ENCODE measurements at places on chromosomes 7 and 10.

DNA sequence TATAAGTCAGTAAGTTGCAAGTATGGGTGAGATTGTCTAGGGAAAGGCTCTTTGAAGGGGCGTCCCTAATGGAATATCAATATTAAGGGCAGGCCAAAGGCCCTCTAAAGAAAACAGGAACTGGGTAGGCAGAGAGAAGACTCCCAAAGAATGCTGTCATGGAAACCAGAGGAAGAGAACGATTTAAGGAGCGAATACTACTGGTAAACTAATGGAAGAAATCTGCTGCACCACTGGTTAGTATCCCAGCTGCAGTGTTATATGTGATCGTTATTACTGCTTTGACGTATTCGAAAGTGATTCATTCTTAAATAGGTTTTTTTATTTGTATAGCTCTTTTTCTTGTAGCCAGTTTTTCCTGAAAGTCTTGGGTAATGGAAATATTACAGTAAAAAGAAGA is 1.3 kb downstream of the CASP2 start:
- peak; percentile 39 for DNase-seq

GRCh38 chr7:23721456-23721855 is 11.4 kb downstream of the STK31 start:
- no peak for DNase-seq

DNA sequence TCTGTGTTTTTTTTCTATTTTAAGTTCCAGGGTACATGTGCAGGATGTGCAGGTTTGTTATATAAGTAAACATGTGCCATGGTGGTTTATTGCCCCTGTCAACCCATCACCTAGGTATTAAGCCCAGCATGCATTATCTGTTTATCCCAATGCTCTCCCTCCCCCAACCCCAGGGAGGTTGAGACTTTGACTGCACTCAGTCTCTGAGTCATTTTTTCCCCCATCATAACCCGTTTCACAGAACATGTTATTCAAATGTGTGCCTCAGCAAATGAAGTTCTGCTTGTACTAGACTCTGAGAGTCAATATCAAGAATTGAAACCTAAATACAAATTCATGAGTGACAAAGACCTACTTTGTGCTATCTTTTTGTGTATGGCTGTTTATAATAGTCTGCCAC is 70.0 kb upstream of the CYP26C1 start:
- no peak for DNase-seq

DNA sequence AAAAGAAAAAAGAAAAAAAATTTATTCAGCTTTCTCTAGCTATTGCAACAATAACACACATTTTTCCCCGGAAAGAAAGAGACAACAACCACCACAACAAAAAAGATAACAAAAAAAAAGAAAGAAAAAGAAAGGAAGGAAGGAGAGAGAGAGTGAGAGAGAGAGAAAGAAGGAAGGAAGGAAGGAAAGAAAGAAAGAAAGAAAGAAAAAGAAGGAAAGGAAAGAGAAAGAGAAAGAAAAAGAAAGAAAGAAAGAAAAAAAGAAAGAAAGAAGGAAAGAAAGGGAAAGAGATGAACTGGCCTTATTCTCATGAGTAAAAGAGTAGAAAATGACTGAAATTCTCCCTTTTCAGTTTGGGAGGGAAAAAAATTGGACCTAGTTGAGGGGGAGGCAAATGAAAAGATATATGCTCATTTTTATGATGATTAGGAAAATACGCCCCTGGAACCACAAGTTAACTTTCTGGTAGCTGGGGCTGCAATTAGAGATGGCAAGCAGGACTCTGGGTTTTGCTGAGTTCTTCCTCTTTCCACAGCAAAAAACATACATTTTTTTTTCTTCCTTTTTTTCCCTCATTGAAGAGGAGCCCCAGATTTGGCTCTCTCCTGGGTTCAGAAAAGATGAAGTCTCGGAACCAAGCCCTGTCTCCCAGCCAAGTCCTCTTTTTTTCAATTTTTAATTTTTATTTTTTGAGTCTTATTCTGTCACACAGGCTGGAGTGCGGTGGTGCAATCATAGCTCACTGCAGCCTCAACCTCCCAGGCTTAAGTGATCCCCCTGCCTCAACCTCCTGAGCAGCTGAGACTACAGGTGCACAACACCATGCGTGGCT is 12.6 kb upstream of the PRDX3 start:
- peak; percentile 28 for DNase-seq

DNA sequence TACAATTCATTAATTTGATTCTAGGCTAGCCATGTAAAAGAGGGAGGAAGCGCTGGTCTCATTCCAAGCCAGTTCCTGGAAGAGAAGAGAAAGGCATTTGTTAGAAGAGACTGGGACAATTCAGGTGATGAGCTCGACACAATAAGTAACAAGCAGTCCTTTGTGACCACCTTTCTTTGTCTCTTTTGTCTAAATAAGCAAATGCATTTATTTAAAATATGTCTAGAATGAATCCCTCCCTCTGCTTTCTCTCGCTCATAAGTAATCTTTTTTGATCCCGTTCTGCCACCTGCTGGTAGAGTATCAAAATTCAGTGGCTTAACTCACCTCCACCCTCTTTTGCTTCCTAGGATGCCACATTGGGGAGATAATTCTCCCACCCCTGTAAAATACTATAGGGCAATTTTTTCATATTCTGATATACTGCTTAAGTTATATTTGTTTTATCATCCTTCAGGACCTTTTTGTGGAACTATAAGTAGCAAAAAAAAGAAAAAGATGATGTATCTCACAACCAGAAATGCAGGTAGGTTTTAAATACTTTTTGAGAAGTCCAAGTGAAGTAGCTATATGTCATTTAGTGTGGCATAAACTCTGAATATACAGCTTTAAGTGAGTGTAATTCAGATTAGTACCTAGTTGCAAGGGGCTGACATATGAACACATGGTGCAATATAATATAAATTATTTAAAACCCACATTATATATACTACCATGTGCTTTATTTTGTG is 91.5 kb downstream of the GSDME start:
- DNase-seq = peak; percentile 48

GRCh38 chr7:97401398-97401797 is 283.9 kb downstream of the SDHAF3 start:
- DNase-seq = no peak

GRCh38 chr7:100132126-100132525 is 5.4 kb downstream of the MBLAC1 start:
- DNase-seq = no peak

DNA sequence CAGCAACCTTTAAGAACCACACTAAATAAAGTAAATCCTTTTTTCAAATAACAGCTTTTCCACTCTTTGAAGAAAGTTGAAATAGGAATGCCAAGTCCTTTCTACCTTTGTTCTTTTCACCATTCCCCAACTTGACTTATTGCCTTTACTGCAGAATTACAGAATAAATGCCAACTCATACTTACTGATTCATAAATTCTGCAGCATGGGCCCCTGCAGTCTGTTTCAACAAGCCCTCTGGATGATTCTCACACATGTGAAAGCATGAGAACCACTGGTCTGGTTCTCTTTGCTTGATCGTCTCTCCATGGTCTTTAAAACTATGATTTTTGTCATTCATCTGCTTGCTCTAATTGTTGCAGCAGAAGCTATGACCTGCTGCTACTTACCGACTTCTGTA is 56.1 kb downstream of the HACD1 start:
- no peak for DNase-seq

- no peak for DNase-seq
These were observed 897.0 kb upstream of the CELF2 start for GRCh38 chr10:10120671-10121070.

DNA sequence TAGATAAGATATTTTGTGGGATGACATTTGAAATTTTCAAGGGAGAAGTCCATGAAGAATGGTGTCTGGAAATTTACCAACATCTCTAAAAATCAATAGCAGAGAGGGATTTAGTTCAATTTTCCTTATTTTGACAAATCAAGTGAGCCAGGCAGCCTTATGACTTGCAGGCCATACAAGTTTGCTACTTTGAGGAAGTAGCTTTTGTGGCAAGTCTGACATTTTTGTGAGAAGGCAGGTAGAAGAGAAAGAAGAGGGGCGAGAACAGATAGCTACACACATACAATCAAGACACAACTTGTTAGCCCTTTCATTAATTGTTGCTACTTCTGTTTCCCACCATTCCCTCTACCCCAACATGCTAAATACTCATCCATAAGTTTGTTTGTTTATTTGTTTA is 74.5 kb upstream of the OIT3 start:
- no peak for DNase-seq
